ENCODE measurements at places on chromosomes 13 and 19. TPM values are rescaled to one million over a fixed set of nuclear protein-coding genes. Genes with fewer than 3 reads are reported as not detected.

DNA sequence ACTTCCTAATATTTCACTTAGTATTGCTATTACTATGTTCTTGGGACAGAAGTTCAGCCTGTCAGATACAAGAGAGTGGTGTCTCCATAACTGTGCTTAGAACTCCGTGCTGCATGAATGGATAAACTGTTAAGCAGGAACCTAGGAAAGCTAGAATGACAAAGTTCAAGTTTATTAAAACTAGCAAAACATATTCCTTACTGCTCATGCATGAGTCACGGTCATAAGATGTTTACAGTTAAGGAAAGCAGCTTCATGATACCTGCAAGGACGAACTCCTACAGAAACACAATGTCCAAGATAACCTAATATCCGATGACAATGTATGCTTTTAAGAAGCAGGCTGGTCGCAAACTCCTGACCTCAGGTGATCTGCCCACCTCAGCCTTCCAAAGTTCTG lies 6.0 kb upstream of the ZNF765 start:
- no peak for DNase-seq

DNA sequence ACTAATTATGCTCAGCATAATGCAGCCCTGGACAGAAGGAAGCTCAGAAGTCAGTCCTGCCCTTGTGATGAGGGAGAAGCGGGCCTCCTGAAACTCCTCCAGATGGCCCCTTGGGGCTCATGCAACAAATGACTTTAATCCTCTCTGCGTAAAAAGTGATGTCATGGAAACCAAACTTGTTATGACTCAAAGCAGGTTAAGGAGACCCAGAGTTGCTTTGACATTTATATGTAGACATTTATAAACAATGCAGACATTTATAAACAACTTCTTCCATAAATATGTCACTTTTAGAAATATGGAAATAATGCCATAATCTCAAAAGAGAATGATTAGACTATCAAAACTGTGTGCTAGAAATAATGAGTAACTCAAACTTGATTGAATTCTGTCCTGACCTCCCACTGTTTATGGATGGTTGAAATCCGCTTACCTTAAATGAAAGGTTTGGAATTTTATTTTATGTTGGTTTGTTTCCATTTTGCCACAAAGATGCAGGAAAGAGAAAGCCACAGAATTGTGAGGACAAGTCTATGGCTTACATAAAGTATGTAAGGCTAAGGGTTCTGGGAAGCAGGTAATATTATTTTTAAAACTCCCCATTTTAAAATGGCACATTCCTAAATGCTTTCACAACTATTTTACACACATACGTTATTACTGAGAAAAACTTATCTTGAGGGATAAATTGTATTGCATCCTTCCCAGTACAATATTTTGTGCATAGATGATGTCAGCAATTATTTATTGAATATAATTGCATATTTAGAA lies 73.7 kb downstream of the CYSLTR2 start:
- peak; percentile 69 for DNase-seq

Gene NUDT19
- total RNA-seq: 5.5 TPM

DNA sequence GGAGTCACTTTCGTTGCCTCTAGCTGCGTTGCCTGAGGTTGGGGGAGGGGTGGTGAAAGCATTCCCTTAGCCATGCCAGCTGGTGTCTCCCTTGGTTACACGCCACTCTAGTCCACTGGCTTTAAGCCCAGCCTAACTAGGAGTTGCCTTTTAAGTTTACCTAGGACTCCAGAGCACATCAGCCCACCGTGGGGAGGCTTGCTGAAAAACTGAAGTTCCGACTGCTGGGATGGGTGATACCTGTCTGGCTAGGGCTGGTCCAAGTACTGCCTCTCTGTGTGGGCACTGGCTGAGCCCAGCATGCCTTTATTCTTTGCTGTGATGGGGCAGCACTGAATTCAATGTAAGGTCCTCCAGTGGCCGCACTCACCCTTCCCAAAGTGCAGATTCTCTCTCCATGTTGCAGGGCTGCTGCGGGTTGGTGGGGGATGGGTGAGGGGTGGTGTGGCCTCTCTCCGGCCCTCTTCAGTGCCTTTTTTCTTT lies 11.8 kb upstream of the CEACAM1 start:
- DNase-seq: no peak

Gene FBXO17
- 30.9 TPM for total RNA-seq

Gene ZNF296
- 3.4 TPM for total RNA-seq

DNA sequence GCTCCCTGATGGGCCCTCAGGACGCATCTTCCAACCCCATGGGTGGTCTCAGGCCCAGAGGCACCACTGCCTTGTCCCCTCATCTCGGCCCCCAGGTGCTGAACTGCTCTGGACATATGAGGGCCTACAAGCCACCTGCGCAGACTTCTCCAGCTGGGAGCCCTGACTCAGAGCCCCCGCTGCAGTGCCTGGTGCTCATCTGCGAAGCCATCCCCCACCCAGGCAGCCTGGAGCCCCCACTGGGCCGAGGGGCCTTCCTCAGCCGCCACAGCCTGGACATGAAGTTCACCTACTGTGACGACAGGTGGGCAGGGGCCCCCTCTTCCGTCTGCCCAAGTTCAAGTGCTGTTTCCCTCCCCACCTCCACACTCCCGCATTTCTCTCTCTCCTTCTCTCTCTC lies 12.2 kb downstream of the HIF3A start:
- DNase-seq: no peak

- DNase-seq: peak; percentile 50
Observed at GRCh38 chr13:75792526-75793187, 156.5 kb downstream of the LMO7 start.

DNA sequence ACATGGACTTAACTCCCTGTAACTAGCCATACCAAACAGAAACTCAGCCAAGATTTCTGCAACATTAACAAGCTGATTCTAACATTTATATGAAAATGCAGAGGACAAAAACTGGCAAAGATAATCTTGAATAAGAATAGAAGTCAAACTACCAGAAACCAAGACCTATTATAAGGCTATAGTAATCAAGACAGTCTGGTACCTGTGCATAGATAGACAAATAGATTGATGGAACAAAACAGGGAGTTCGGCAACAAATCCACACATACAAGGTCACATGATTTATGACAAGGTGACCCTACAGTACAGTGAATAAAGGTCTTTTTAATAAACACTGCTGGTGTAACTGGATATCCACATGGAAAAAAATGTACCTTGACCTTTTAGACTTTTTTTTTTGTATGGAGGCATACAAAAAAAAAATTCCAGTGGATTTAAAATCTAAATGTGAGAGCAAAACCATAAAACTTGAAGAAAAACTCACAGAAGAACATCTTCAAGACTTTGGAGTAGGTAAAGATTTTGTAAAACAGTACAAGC lies 2.9 kb upstream of the RFC3 start:
- DNase-seq: no peak

- DNase-seq: no peak
Observed at GRCh38 chr13:113170511-113170910, 12.1 kb downstream of the PROZ start.

Gene CGB2
- not detected for total RNA-seq

DNA sequence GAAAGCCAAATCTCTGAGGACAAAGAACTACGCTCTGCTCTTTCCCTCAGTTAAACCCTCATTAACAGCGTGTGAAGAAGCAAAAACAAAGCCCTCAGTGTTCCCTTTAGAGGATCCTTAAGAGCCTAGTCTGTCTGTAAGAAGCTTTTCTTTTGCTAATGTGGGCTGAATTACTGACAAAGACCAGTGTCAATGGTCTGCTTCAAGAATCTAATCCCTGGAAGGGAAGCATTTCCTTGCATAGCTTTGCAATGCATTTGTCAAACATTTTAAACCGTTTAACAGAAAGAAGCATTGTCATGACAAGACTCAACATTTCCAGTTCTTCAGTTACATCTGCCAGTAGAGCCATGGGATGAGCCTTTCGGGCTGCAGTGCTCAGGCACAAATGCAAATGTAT lies 64.9 kb downstream of the EDNRB start:
- DNase-seq: no peak

- no peak for DNase-seq
Observed at GRCh38 chr19:45311621-45312020, 11.1 kb downstream of the CKM start.

GRCh38 chr13:103931885-103932284 lies 865.7 kb upstream of the SLC10A2 start:
- DNase-seq: no peak

DNA sequence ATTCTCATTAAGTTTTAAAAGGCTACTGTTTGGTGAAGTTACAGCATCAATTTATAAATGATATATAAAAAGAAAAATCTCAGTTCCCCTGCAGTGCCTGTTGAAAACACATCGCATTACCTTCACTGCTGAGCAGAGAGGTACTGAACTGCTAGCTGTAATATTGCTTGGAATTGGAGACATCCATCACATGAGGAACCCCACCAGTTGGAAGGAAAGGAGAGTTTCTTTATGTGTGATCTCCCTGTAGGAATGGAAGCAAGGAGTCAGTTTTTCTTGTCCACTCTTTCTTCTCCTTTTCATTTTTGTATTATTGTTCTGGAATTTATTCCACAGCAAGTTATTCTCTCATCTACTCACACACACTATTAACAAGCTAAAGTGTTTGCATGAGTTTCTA lies 1586.0 kb upstream of the PRR20A start:
- no peak for DNase-seq

DNA sequence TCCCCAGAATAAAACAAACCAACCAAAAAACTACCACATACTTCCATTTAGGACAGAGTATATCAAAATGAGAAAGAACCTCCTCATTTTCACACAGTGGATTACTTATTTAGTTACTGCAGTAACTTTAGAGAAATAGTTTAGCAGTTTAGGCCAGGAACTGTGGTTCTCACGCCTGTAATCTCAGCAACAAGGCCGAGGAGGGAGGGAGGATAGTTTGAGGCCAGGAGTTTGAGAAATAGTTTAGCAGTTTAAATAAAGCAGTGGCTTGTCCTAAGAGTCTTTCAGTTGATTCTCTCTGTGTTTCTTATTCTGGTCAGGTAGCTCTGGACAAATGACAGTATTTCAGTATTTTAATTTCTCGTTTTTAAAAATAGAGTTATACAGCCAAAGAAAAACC lies 9.4 kb downstream of the HMGB1 start:
- no peak for DNase-seq

DNA sequence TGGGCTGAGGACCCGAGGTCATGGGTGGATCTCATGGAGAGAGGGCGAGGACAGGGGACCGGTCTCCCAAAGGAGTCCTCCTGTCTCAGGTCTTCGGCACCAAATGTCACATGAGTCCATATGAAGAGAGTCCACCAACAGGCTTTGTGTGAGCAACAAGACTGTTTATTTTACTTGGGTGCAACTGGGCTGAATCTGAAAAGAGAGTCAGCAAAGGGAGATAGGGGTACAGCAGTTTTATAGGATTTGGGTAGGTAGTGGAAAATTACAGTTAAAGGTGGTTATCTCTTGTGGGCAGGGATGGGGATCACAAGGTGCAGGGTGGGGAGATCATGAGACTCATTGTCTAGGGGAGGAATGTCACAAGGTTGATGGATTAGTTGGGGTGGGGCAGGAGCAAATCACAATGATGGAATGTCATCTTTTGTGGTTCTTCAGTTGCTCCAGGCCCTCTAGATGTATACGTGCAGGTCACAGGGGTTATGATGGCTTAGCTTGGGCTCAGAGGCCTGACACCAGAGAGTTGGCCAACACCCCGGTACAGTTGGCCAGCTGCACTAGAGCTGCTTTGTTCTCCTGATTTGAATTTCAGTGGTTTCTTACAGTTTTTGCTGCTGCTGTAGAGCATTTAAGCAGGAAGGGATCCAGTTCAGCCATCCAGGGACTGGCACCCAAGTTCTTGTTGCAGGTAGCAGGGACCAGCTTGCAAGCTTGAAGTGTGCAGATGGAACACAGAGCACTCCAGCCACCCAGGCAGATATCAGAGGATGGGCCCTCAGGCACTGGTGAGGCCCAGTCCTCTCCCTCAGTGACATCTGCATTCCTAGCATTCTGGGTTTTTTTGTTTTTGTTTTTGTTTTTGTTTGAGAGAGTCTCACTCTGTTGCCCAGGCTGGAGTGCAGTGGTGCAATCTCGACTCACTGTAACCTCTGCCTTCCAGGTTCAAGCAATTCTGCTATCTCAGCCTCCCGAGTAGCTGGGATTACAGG lies 26.4 kb upstream of the IGFL1 start:
- no peak for DNase-seq

- DNase-seq: peak; percentile 83
Observed at GRCh38 chr19:48489608-48490216, 20.5 kb downstream of the CYTH2 start.

DNA sequence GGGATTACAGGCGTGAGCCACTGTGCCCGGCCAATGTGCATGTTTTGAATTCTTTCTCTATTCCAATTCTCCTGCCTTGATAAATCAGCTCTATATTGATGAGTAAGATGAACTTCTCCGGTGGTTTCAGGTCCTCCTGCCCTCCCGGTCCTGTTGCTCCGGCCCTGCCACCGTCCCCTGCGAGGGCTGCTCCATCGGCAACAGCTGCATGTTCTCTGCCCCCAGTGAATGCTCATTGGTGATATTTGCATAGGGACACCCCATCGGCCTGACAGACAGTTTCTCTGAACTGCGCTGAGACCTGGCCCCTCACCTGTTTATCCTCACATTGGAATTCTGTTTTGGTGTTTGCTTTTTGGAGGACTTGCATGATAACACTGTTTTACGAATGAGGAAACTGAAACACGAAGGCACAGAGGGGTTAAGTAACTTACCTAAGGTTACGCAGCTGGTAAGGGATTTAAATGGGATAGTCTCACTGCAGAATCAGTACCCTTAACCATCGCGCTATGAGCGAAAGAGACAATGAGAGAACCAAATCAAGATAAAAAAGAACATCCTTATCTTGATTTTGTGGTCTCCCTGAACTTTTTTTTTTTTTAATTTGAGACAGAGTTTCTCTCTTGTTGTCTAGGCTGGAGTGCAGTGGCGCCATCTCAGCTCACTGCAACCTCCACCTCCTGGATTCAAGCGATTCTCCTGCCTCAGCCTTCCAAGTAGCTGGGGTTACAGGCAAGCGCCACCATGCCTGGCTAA lies 32.2 kb downstream of the ZNF557 start:
- DNase-seq: no peak

DNA sequence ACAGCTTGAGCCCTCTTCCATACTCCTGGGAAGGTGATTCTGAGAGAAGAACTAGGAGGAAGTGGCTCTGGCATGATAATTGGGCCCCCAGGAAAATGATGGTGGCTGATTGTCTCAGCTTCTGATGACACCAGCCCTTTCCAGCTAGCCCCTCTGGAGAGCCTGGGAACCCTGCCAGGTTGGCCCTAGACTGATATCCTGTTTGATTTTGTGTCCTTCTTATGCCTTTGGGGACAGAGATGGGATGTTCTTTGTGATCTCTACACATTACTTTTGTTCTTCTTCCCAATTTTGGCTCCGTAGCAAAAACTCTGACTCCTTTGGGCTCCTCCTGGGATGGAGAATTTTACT lies 39.7 kb downstream of the ERICH6B start:
- no peak for DNase-seq

DNA sequence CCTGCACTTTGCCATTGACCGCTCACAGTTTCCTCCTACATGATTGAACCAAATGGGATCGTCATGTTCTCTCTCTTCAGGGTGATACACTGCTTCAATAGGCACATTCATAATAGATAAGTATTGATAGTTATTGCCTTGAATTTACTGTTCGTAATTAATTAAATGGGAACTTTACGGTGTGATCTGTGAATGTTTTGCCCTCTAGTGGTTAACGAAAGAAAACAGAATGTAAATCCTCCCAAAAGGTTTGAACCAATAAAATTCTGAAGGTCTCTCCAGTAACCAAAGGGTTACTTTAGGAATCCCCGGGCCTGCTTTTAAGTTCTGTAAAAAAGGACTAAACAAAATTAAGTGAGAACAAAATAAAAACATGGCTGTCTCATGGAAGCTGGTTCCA lies 389.3 kb downstream of the DACH1 start:
- DNase-seq: peak; percentile 10
